Kidney epithelial cell (primary cell): ENCODE measurements at places on chromosomes 4 and X. TPM values are rescaled to one million over a fixed set of nuclear protein-coding genes. Genes with fewer than 3 reads are reported as not detected.

- DNase-seq, result no peak
Observed at GRCh38 chrX:40646489-40647306, 663 bp downstream of the CXorf38 start.

The ZFYVE28 gene
- 2.0 and 5.7 TPM in 2 replicates for total RNA-seq

The MAGEB1 gene
- total RNA-seq, result not detected in 2 replicates

GRCh38 chr4:20532116-20532790 lies 168.0 kb upstream of the PACRGL start:
- DNase-seq, result no peak

- no peak for DNase-seq
Observed at GRCh38 chrX:41474726-41475100, 27.6 kb downstream of the NYX start.

DNA sequence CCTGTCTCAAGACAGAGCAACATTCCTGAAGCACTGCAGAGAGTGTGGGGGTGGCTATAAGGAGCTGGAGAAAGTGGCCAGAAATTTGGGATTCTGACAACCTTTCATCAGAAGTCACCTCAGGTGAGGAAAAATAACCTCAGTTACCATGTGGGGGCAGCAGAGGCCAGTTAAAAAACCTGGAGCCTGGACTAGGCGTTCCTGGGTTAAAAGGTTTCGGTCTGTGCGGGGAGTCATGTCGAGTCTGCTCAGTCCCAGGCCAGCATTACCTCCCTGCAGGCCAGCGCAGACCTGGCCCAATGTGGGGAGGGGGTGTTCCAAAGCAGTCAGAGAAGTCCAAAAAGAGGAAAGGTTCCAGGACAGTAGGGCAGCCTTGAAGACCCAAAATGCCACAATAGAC lies 10.9 kb upstream of the NALF2 start:
- DNase-seq, result no peak

GRCh38 chr4:30094887-30095286 lies 625.3 kb upstream of the PCDH7 start:
- no peak for DNase-seq
